ENCODE measurements at places on chromosomes 2 and 18.

DNA sequence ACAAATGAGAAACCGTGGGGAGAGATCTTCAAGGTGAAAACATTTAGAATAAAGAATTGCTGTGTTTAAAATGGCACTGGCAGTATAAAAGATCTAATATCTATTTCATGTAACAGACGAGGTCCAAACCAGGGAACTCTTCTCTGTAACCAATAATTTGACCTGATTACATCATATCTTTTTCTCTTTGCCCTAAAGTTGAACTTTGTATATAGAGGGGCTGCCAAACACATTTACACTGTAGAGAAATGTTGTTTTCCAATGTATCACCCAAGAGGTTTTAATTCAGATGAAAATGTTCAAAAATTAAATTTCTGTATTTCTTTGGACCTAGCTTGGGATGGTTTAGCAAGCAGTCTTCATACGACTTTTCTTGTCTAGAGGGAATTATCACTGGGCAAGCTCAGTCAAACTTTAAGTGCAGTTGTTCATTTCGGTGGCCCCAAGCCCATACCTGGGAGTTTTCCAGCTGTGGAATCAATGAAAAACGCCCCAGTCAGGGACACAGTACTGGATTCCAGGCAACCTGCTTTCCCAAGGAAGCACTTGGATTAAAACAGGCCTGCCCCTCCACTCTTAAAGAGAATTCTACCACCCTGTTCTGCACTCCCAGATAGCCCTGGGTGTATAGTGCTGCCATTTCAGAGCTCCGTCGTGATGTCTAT, 208.5 kb upstream of the FN1 start:
- DNase-seq, result no peak

GRCh38 chr2:172426635-172427255, 641 bp upstream of the ITGA6 start:
- no peak for DNase-seq

DNA sequence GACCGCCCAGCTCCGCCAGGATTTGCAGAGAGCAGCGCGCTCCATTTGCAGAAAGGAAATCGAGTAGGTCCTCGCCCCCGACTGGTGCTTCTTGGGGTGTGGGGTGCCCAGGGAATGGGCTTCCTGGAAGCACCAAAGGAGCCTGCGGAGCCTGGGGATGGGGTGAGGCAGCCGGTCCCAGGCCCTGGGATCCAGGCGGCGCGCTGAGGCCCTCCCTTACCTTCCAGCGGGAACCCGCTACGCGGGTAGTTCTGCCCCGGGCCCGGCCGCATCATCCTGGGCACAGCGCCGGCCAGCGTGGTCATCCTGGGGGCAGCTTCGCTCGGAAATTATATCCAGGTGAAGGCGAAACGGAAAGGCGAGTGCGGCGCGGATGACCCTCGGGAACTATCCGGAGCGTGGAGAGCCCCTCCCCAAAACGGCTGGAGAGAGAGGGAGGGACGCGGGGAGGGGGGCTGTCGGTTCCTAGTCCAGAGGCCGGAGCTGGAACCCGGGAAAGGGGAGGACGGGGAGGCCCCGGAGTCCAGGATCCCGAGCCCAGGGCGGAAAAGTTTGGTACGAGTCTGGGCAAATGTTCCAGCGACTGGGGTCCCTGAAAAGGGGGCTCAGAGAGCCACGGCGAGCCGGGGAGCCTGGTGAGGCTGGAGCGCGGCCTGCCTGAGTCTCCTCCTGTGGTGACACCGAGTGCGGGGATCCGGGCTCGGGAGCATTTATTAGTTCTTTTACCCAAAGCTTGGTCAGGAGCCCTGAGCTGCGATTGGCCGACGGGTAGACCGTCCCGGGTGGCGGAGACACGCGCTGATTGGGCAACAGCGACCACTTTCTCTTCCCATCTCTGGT, at the start of gene PAX3:
Gene PAX3, minus strand, starts transcription at position 688 of the 840 bp plus-strand sequence. Its CDS starts 383 bp downstream, at position 305.
- DNase-seq, result no peak

GRCh38 chr2:101580528-101580927, 105.6 kb upstream of the RFX8 start:
- no peak for DNase-seq

GRCh38 chr18:44723411-44723810, 42.7 kb downstream of the SETBP1 start:
- DNase-seq, result no peak

- no peak for DNase-seq
These were observed 133.4 kb downstream of the ZNF407 start for GRCh38 chr18:74731097-74731496.

GRCh38 chr2:16195681-16196070, 255.3 kb downstream of the MYCN start:
- no peak for DNase-seq

GRCh38 chr18:63844254-63844653, 43.3 kb upstream of the SERPINB2 start:
- no peak for DNase-seq

DNA sequence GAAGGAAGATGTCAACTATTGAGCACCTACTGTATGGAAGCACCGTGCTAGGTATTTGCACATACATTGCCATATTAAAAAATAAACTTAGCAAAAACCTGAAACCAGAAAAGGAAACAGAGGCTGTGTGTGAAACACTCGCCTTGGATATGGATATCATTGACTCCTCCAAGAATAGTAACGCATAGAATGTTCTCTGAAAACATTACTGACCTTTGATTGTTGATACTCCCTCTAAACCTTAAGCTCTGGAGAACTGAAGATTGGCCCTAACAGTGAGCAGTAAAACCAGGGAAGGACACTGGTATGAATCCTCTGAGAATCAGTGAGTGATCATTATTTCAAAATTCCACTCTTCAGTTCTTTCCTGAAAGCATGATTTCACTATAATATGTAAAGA, 236.8 kb downstream of the CDH20 start:
- no peak for DNase-seq

- DNase-seq, result no peak
These were observed 290.9 kb downstream of the IRS1 start for GRCh38 chr2:226508683-226509082.

DNA sequence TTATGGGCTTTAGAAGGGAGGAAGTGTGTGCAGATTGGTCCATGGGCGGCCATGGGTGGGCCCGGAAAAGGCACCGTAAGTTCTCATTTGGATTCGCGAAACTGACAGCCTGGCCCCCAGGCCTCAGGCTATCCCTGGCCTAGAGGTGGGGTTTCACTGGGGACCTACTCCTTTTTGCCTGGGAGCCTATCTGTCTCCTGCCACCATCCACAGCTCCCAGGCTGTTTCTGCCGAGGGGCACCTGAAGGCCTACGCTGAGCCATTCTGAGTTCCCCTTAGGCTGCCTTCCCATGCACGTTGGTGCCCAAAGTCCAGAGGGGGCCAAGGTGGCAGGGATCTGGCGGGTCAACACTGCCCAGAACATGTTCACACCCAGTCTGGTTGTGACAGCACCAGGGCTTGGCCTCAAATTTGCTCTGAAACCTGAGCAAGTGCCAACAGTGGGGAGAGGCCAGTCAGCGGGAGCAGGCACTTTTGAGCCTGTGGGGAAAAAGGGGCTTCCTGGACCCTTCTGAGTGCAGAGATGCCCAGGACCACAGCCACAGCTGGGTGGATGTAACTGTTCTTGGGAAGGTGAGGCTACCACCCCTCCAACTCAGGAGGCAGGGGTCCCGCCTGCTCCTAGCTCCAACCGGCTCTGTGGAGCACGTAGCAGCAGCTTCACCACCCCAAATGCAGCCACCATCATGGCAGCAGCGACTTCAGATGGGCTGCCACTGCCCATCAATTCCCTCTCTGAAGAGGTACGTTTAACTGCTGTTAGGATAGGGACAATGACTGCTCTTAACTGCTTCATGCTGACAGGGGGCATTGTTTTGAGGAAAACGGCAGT, 73.6 kb upstream of the ZNF804A start:
- no peak for DNase-seq

DNA sequence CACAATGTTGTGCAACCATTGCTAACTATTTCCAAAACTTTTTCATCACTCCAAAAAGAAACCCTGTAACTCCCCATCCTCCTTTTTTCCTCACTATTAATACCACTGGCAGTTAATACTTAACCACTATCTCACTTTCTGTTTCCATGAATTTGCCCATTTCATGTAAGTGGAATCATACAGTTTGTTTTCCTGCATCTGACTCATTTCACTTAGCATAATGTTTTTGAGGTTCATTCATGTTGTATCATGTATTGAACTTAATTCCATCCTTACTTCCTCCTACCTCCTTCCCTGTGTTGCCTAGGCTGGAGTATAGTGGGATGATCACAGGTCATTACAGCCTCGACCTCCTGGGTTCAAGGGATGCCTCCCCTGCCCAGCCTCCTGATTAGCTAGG, 68.3 kb downstream of the FAM117B start:
- DNase-seq, result no peak

- no peak for DNase-seq
These were observed 446 bp upstream of the RHBDD1 start for GRCh38 chr2:226835420-226835795.

DNA sequence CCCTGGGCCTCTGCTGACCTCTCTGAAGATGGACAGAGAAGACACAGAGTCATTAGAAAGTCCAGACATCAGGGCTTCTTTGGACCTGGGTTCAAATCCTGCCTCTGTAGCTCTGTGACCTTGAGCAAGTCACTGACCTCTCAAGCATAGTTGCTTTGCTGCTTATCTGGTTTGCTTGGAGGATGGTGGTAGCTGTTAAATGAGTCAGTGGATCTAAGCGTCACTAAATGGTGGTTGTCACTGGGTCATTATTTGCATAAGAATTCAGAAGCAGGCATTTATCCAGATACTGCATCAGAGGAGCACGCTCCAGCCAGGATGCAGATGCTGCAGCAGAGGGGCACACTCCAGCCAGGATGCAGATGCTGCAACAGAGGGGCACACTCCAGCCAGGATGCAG, 229.2 kb downstream of the GLI2 start:
- DNase-seq, result no peak

DNA sequence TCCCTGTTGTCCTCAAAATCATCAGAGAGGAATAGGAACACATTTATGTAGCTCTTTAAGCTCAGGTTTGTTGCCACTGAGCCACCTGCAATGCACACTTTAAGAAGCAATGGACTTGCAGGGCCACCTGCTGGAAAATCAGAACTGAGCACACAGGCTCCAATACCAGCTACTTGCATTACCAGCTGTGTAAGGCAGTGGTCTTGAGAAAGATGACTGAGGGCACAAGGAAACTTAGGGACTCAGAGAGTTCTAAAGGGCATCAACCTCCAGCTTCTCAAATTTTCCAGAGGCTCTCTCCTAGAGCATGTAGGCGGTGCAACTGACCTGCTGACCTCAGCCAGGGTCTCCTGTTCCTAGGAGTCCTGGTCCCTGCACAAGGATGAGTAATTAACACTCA, 2.5 kb upstream of the CNDP2 start:
- DNase-seq, result no peak

Data from stimulated activated CD4-positive, alpha-beta T cell treated with anti-CD3 and anti-CD28 coated beads, Interleukin-1b, Interleukin-23, amount 100 ng/mL, for 1 hour (primary cell).